ENCODE measurements at places on chromosomes 5 and 9. TPM values are rescaled to one million over a fixed set of nuclear protein-coding genes. Genes with fewer than 3 reads are reported as not detected.

DNA sequence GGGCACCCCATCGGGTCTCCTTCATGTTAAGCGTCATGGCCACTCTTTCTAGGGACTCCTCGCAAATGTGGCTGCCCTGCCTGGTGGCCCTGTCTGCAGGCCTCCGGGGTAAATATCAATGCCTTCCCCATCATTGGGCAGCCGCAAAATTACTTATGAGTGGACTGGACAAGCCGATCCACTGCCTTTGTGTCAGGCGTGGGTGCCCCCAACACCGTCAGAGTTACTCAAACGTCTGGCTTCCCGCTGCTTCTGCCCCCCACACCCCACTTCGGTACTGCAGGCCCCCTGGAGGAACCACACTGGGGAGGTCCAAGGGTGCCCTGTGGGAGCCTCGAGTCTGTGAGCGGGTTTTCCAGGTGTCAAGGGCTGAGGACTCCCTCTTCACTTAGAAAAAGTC lies 3.8 kb downstream of the LHX3 start:
- H3K4me3 ChIP-seq = no peak overlapping the region
- H3K36me3 ChIP-seq = no peaks in the 10 kb centered on the region
- no peak for DNase-seq

SPINK6 gene
- total RNA-seq = not detected

PIP5K1B gene
- total RNA-seq = 0.36 TPM

- no peaks in the 10 kb centered on the region for H3K27me3 ChIP-seq
- DNase-seq = no peak
- H3K4me1 ChIP-seq = no peaks in the 10 kb centered on the region
- no peaks in the 10 kb centered on the region for H3K36me3 ChIP-seq
Measured at GRCh38 chr5:55081541-55081940, 20.9 kb upstream of the GZMA start.

- no peaks in the 10 kb centered on the region for H3K4me1 ChIP-seq
- H3K4me3 ChIP-seq = no peak overlapping the region
- no peaks in the 10 kb centered on the region for H3K36me3 ChIP-seq
- H3K27me3 ChIP-seq = no peaks in the 10 kb centered on the region
Measured at GRCh38 chr5:11394933-11395332, 509.3 kb downstream of the CTNND2 start.

BRINP1 gene
- total RNA-seq = 44.4 TPM

DNA sequence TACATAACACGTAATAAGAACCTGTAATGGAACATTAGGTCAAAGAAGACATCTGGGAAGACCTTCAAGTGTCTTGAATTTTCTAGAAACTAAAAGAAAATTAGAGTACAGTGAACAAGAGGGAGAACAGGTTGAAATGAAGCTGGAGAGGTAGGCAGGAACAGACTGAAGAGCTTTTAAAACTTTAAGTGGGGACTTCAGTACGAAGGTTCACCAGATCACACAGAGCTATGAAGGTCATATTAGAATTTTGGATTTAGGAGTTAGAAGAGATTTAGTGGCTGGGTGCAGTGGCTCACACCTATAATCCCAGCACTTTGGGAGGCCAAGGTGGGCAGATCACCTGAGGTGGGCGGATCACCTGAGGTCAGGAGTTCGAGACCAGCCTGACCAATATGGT lies 26.6 kb downstream of the MLANA start:
- H3K4me3 ChIP-seq = no peak overlapping the region
- no peak for DNase-seq
- H3K4me1 ChIP-seq = no peaks in the 10 kb centered on the region
- no peaks in the 10 kb centered on the region for H3K36me3 ChIP-seq
- no peak overlapping the region for H3K27ac ChIP-seq

GRCh38 chr5:69138766-69139165 lies 28.2 kb upstream of the CCNB1 start:
- DNase-seq = no peak
- H3K27ac ChIP-seq = no peak overlapping the region
- H3K4me3 ChIP-seq = no peak overlapping the region
- no peaks in the 10 kb centered on the region for H3K27me3 ChIP-seq

- no peak overlapping the region for H3K4me3 ChIP-seq
- no peaks in the 10 kb centered on the region for H3K36me3 ChIP-seq
- H3K27ac ChIP-seq = no peak overlapping the region
Measured at GRCh38 chr9:34493972-34494535, 28.7 kb downstream of the ENHO start.

GRCh38 chr9:81397481-81398381 lies 291.6 kb downstream of the TLE1 start:
- H3K27me3 ChIP-seq = no peaks in the 10 kb centered on the region
- no peak overlapping the region for H3K27ac ChIP-seq
- no peak overlapping the region for H3K4me3 ChIP-seq
- no peaks in the 10 kb centered on the region for H3K4me1 ChIP-seq

CDH6 gene
- total RNA-seq = 8.7 TPM

ADRA1B gene
- total RNA-seq = not detected

DNA sequence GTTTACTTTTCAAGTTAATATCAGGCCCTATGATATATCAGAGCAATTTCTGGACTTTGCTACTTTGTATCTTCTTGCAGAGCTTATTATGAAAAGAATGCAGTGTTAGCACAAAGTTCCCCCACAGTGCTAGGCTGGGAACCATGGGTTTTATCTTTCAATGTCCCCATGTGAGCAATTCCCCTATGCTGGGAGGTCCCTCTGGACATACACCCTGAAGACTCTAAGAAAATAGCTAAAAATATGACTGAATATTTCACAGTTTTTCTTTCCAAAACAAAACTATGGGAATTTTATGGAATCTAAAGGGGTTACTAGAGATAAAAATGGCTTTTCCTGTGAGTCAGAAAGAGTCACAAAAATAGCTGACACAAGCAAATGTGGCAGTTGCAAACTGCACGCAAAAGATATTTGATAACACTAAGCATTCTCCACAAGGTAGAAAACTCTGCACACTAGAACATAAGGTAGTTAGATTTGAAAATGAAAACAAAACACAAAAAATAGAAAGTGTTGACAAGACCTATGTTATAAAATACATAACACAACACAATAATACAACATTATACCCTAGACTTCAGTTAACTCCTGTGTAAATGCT lies 487.5 kb upstream of the GRIN3A start:
- DNase-seq = no peak
- no peak overlapping the region for H3K27ac ChIP-seq
- no peaks in the 10 kb centered on the region for H3K4me1 ChIP-seq
- H3K27me3 ChIP-seq = no peaks in the 10 kb centered on the region

COL15A1 gene
- total RNA-seq = 7.6 TPM

DNA sequence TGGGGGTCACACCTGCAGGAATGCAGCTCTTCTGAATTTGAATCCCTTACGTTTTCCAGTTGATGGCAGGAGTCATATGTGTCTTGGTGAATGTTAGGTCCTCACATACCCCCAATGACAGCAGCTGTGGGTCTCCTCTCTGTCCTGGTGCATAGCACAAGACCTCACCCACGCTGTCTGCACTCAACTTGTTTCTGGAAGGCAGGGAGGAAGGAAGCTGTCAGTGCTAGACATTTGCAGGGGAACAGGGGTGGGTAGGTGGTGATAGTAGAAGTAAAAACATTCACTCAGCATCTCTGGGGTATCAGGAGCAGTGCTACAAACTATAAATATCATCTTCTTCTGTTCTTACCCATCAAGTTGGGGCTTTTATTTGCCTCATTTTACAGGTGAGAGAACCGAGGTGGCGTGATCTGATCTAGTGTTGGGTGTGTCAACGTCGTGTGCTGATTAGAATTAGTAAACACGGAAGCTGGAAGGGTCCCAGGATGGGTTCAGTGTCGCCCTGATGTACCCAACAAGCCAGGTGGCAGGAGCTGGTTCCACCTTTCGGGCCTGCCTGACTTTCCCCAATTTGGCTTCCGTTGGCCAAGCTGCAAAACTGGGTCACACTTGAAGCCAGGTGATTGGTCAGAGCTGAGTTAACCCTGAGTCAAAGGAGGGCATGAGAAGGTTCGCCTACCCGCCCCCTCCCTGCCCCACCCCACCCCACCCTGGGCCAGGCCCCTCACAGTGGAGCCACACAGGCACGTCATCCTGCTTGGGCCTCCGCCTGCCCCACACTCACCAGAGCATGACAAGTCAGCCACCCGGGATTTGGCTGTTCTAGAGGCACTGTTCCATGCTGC lies 15.8 kb downstream of the ERGIC1 start:
- no peak overlapping the region for H3K4me3 ChIP-seq
- no peaks in the 10 kb centered on the region for H3K36me3 ChIP-seq
- H3K4me1 ChIP-seq = no peaks in the 10 kb centered on the region
- no peak overlapping the region for H3K27ac ChIP-seq

- H3K27me3 ChIP-seq = no peaks in the 10 kb centered on the region
- no peaks in the 10 kb centered on the region for H3K4me1 ChIP-seq
- H3K27ac ChIP-seq = no peak overlapping the region
- H3K4me3 ChIP-seq = no peak overlapping the region
- no peaks in the 10 kb centered on the region for H3K36me3 ChIP-seq
Measured at GRCh38 chr9:3299872-3300271, 225.9 kb downstream of the RFX3 start.

FBXL7 gene
- 13.6 TPM for total RNA-seq

PDLIM7 gene
- total RNA-seq = 58.4 TPM

SARDH gene
- total RNA-seq = 15.7 TPM

PCDHGB3 gene
- total RNA-seq = 7.4 TPM

- no peaks in the 10 kb centered on the region for H3K27me3 ChIP-seq
- no peak overlapping the region for H3K27ac ChIP-seq
- H3K4me1 ChIP-seq = no peaks in the 10 kb centered on the region
- H3K36me3 ChIP-seq = no peaks in the 10 kb centered on the region
- H3K4me3 ChIP-seq = no peak overlapping the region
Measured at GRCh38 chr5:145917288-145917687, 19.1 kb upstream of the SH3RF2 start.

DNA sequence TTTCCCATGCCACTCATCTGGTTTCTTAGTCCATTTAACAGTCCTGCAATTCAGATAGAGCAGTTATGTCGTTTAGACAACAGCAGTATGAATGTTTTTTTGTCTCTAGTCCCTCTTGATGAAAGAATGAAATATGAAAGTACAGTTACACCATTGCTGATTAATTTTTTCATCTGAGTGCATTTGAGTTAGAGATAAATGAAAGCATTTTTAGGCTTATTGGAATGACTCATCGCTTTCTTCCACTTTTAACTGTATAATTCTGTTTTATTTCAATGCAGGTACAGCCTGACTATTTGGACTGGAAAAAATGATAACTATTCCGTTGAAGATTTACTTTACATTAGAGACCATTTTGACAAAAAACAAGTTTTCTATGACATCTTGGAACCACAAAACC lies 28.7 kb downstream of the ANKRD34B start:
- no peaks in the 10 kb centered on the region for H3K36me3 ChIP-seq
- H3K4me1 ChIP-seq = no peaks in the 10 kb centered on the region
- no peak overlapping the region for H3K27ac ChIP-seq
- DNase-seq = no peak
- H3K4me3 ChIP-seq = no peak overlapping the region

PHYKPL gene
- 21.2 TPM for total RNA-seq

GRCh38 chr5:41649659-41650058 lies 139.3 kb upstream of the PLCXD3 start:
- DNase-seq = no peak
- H3K36me3 ChIP-seq = no peaks in the 10 kb centered on the region
- no peaks in the 10 kb centered on the region for H3K4me1 ChIP-seq
- no peak overlapping the region for H3K4me3 ChIP-seq

GRCh38 chr5:181215997-181216989 lies 6.8 kb upstream of the TRIM41 start:
- H3K36me3 ChIP-seq = no peaks in the 10 kb centered on the region
- peak; percentile 68 for DNase-seq
- no peak overlapping the region for H3K27ac ChIP-seq
- peak overlapping the region; percentile 51 for H3K4me3 ChIP-seq
- H3K4me1 ChIP-seq = no peaks in the 10 kb centered on the region
- no peaks in the 10 kb centered on the region for H3K27me3 ChIP-seq

- DNase-seq = no peak
- H3K36me3 ChIP-seq = no peaks in the 10 kb centered on the region
- H3K4me3 ChIP-seq = no peak within 1 kb of the TSS
- H3K4me1 ChIP-seq = no peaks in the 10 kb centered on the region
Measured at GRCh38 chr5:850511-851006, at the start of gene ZDHHC11. ZDHHC11 (minus strand) TSS chr5:850986; CDS start chr5:850602, 384 bp downstream.

- H3K4me1 ChIP-seq = no peaks in the 10 kb centered on the region
- H3K36me3 ChIP-seq = no peaks in the 10 kb centered on the region
- no peak overlapping the region for H3K27ac ChIP-seq
- no peaks in the 10 kb centered on the region for H3K27me3 ChIP-seq
- peak; percentile 51 for DNase-seq
Measured at GRCh38 chr9:18405240-18405639, 68.7 kb upstream of the ADAMTSL1 start.

FOXD4L3 gene
- total RNA-seq = 0.86 TPM

DNA sequence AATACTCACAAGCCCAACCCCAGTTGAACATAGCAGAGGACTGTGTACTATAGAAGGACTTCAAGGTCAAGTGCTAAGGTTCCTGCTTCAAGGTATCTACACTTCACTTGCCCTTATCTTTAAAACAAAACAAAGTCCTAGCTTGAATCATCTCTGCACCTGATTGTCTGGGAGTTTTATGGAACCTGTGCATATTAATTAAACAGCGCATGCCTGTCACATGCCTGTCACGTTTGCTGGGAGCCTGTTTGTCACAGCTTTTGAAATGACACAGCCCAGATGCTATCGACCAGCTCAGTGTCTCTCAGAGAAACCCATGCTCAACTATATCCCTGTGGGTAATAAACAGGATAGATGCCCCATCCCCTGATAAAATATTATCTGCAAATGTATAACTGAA lies 476.0 kb downstream of the ZSWIM6 start:
- H3K36me3 ChIP-seq = no peaks in the 10 kb centered on the region
- H3K27ac ChIP-seq = no peak overlapping the region
- H3K4me1 ChIP-seq = no peaks in the 10 kb centered on the region
- no peak overlapping the region for H3K4me3 ChIP-seq

GRCh38 chr9:95181226-95181818 lies 136.2 kb downstream of the FANCC start:
- H3K27me3 ChIP-seq = no peaks in the 10 kb centered on the region
- no peak overlapping the region for H3K4me3 ChIP-seq
- H3K36me3 ChIP-seq = no peaks in the 10 kb centered on the region
- no peaks in the 10 kb centered on the region for H3K4me1 ChIP-seq

DNA sequence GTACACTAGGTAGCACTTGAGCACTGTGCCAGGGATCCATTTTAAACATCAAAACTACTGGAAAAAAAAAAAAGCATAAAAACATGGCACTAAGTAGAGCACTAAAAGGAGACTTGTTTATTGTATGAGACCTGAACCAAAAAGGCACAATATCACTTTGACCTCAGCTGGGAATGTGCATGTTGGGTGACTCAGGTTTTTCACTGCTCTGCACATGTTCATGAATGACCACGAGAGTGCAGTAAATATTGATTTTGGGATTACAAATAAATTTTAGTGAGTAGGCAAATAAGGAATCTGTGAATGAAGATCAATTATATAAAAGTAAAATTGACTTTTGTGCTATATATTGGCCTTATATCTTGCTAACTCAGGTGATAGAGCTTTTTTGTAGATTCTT lies 11.8 kb downstream of the RMI1 start:
- H3K27me3 ChIP-seq = no peaks in the 10 kb centered on the region
- H3K4me1 ChIP-seq = peaks cover 12% of the 10 kb centered on the region
- DNase-seq = no peak
- H3K36me3 ChIP-seq = peaks cover 33% of the 10 kb centered on the region
- no peak overlapping the region for H3K4me3 ChIP-seq
